ENCODE measurements at places on chromosomes 12 and 14.

GRCh38 chr14:78358591-78358990, 188.4 kb downstream of the NRXN3 start:
- no peak for DNase-seq

- no peak for DNase-seq
Measured at GRCh38 chr12:70876952-70877351, 43.6 kb downstream of the PTPRR start.

DNA sequence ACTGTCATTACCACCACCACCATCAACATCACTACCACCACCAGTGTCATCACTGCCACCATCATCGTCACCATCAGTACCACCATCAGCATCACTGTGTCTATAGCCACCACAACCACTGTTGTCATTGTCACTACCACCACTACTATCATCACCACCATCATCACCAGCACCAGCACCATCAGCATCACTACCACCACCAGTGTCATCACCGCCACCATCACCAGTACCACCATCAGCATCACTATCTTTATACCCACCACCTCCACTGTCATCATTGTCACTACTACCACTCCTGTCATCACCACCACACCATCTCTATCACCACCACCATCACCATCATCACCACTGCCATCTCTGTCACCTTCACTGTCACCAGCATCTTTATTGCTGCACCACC, 60.6 kb downstream of the BEGAIN start:
- DNase-seq: no peak

DNA sequence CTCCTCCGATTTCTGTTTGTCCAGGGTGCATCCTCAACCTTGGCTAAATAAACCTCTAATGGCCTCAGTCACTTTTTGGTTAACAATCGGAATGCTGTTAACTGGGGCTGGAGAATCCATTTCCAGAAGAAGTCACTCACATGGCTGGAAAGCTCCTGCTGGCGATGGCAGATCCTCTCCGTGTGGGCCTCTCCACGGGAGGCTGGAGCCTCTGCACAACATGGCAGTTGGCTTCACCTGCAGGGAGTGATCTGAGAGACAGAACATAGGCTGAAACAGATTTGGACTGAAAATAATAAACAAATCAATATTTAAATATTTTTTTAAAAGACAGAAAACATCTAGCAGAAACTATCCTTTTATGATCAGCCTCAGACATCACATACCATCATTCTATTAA, 66.8 kb upstream of the FICD start:
- no peak for DNase-seq

Data from activated CD8-positive, alpha-beta T cell treated with anti-CD3 and anti-CD28 coated beads for 36 hours (primary cell).